ENCODE measurements at places on chromosomes 13 and 19.
A peak's percentile ranks its signal among the peaks of the same experiment; 100 is the strongest.

- no peak for DNase-seq
Observed at GRCh38 chr13:61086087-61086486, 329.6 kb downstream of the PCDH20 start.

DNA sequence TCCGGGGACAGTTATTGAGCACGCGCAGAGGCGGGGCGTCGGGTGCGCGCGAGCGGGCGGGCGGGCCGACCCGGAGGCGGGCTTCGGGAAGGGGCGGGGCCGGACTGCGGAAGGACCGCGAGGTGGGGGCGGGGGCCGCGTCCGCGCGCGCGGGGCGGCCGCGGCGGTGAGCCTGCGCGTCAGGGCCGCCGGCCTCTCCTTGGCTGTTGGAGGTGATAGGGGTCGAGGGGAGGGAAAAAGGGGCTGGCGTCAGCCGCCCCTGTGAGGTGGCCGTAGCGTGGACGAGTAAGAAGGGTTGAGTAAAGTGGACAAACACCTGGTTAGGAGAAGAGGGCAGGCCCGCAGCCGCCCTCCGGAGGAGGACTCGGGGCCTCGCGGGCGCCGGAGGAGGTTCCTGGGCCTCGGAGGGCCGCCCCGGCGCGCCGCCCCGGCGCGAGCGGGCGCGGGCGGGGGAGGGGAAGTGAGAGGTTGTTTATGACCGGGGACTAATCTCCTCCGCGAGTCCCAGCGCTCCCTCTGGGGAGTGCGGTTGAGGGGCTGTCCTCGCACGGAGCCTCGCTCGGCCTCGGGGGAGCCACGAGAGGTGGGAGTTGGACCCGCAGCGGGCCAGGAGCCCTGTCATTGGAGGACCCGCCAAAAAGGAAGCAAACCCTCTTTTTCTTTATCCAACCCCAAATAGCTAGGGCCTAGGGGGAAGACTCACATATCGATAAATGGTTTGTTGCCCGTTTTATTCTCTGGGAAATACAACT lies 547 bp upstream of the INTS6 start:
- DNase-seq, result no peak

DNA sequence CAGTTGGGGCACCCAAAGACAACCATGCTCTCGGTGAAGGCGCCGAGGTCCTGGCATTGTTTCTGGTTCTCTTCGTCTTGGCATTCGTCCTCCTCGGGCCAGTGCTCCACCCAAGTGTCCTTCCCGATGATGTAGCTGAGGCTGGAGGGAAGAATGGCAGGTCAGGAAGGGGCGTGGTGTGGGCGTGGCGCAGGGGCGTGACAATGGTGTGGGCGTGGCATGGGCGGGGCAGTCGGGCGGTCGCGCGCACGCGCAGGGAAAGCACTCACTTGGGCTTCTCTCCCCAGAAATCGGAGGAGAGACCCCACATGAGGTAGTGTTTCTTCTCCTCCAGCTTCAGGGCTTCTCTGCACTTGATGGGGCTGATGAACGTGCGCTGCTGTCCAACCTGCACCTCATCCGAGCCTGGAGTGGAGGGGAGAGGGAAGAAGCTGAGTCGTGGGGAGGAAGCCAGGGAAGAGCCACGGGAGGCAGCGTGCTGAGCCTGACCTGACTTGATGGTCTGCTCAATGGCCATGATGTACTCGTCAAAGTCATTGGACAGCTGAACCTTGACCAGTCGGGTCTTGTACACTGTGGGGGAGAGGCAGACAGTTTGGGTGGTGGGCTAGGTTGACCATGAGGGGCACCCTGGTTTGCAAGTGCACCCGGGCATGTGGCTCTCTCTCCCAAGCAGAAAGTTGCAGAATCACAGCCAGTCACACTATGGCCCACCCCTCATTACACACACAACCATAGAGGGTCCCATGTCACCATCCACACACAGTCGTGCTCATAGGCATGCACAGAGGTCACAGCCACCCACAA lies 8.1 kb upstream of the TNFSF14 start:
- DNase-seq, result no peak

- DNase-seq, result peak; percentile 96
Observed at GRCh38 chr13:40503966-40504591, 162.4 kb downstream of the FOXO1 start.

DNA sequence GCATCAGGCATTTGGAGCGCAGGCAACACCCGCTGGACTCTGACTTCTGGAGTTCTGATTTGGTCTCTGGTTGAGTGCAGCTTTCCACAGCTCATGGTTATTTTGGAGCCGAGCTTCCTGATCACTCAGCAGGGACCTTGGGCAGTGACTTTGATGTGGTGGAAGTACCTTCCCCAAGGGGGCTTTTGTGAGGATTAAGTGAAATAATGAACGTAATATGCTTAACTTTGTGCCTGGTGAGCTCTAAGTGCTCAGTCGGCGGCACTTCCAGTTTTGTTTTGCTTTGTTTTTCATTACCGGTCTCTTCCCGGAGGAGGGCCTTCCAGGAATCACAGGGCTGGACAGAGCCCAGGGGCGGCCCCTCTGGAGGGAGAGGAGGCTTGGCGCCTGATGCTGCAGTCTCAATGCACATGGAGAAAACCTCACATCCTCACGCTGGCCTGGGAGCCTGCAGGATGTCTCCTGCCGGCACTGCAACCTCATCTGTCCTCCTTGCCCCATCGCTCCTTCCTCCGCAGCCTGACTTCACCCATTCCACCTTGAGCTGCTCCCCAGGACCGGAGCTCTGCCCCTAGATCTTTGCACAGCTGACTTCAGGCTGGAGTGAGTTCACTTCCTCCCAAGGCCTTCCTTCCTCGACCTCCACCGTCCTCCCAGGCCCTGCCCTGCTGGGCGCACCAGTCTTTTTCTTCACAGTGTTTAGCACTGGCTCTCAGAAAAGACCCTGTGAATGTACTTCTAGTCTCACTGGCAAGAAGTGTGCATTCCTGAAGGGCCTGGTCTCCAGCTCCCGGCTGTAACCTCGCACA lies 1.5 kb downstream of the PLEKHF1 start:
- DNase-seq, result peak; percentile 80

DNA sequence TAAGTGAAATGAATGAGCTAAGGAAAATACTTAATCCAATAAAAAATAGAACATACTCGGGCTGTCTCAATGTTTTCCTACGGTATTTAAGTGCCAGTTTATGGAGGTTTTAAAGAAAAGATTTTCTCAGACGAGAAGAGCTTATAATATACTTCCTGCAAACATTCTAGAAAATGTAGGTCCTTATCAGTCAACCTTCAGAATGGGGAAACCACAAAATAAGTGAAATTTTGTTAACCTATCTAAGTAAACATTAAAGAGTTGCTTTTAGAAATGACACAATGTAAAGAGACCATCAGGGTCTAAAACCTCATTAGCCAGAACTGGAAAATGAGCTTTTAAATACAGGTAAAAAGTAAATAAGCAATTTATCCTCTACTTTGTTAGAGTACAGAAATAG lies 12.1 kb downstream of the MIR17HG start:
- DNase-seq, result no peak

GRCh38 chr19:3850320-3850972 lies 18.4 kb downstream of the ZFR2 start:
- DNase-seq, result no peak

DNA sequence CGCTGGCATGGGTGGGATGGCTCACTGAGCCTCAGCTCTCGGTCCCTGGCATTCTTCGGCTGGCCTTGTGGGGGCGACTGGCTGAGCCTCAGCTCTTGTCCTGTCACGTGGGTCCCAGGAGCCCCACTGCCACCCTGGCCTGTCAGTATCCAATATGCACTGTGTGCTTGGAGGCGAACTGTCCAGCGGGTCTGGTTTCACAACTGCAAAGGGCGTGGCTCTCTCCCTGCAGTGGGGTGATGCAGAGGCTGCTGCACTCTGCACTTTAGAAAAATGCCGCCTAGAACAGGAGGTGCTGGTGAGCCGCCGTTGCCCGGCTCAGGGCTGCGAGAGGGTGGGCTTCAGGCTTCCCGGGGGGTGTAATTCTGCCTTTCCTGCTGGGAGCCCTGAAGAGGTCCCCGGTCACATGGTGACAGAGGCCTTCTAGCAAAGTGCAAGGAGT lies 17.0 kb upstream of the TMEM255B start:
- DNase-seq, result peak; percentile 69

DNA sequence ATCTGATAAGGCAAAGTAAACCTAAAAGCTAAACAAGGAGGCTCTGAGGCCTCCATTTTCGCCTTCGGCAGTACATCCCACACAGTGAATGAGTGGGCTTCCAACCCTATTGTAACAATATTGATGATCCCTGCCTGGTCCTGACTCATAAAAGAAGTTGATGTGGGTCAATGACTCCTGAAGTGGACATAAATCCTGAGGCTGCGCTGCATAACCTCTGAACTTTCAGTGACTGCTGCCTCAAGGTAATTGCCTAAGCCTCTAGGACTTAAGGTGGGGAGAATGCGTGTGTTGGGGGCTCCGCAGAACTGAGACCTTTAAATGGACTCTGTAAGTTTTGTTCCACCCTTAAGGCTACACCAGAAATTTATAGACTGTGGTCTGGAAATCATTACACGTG lies 42.6 kb downstream of the SIAH3 start:
- DNase-seq, result no peak

DNA sequence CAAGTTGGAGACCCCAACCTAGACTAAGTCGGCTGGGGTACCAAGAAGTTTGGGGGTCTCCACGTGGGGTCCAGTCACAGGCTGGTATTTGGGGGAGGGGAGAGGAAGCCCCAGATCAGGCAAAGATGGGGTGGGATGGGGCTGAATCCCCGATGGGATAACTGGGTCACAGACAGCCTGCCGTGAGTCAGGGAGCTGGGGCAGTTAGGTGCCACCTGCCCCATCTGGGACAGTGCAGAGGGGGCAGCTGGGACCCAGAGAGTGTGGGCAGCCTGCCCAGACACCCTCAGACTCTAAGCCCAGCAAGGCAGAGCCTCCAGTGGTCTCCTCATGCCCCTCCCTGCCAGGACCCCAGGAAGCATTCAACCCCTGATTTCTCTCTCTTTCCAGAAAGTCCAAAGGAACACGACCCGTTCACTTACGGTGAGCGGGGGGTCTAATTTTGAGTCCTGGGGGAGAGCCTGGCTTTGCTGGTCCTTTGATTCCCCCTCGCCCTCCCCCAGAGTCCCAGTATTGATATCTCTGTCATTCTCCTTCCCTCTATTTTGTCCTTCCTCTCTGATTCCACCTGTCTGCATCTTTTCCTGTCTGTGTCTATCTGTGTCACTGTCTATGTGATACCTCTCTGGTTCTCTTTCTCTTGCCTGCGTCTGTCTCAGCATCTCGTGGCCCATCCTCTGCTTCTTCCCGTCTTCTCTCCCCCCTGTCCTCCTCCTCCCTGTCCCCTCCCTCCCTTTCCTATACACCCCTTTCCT lies 1.8 kb downstream of the FXYD1 start:
- no peak for DNase-seq

GRCh38 chr13:103557878-103558277 lies 491.7 kb upstream of the SLC10A2 start:
- DNase-seq, result no peak

- peak; percentile 81 for DNase-seq
Observed at GRCh38 chr19:3700242-3701032, at the start of gene PIP5K1C. Gene PIP5K1C, minus strand, starts transcription at chr19:3700468. Its CDS starts 78 bp downstream, at chr19:3700390.

GRCh38 chr19:43847884-43848283 lies 20.8 kb downstream of the ZNF283 start:
- DNase-seq, result no peak

DNA sequence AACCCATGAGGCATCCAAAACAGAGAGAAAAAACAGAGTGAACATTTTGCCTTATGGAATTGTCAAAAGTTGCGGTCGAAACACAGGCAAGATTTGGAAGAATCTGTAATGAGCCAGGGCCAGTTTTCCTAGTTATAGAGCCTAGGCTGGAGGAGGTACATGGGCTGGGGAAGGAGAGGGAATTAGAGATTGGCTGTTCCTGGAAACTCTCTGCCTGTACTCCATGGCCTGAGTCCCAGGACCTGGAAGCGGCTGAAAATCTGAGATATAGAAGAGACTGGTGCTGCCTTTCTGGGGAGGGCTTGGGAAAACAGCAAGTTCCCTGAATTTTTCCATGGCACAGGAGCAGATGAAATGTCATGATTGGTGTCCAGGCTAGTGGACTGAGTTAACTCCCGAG lies 122.8 kb upstream of the KLF12 start:
- DNase-seq, result no peak

GRCh38 chr13:109773276-109773675 lies 13.1 kb downstream of the IRS2 start:
- no peak for DNase-seq

GRCh38 chr13:94313321-94313910 lies 166.1 kb downstream of the DCT start:
- no peak for DNase-seq

DNA sequence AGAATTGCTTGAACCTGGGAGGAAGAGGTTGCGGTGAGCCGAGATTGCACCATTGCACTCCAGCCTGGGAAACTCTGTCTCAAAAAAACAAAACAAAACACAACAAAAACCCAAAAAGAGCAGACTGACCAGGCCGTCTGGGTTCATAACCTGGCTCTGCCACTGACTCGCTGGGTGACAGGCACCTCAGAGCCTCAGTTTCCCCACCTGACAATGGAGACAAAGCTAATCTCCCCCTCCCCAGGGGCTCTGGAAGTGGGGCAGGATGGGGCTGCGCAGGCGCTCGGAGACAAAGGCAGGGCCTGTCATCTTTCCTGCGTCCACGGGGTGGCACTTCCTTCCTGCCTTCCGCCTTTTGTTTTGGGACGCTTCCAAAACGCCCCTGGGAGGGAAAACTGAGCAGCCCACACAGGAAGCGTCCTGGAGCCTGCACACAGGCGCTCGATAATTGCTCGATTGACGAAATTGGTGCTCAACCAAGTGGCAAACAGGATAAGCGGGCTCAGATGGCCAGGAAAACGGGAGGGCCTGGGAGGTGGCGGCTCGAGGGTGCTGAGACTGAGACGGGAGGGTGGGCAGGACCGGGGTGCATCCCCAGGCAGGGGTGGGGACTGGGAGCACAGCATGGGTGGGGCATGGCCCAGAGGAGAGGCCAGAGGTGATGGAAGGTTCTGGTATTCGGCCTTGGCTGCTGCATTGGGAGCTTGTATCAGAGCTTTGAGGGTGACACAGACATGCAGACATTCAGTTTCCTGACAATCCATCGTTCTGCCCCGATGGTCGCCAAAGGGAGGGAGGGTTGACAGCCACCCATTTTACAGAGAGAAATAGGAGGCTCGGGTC lies 17.8 kb downstream of the SPC24 start:
- peak; percentile 94 for DNase-seq

DNA sequence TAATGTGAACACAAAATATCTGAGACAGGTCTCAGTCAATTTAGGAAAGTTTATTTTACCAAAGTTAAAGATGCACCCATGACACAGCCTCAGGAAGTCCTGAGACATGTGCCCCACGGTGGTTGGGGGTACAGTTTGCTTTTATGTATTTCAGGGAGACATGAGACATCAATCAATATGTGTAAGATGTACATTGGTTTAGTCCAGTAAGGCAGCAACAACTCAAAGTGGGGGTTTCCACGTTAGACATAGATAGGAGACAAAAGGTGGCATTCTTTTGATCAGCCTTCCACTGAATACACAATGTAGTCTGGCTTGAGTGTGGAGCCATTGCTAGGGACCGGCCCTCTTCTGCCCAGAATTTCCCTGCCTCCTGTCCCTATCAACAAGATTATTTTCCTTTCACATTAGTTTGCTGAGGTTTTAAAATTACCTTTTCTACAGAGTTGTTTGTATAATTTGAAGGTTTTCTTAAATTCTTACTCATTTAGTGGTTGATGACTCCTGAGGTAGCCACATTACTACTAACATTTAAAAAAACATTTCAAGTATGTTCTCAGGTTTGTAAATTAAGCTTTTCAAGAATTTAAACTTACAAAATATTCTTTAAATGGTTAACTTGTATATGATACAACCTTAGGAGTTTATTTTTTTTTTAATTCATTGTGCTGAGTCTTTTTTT lies 33.2 kb downstream of the RNASEH2B start:
- no peak for DNase-seq

- peak; percentile 97 for DNase-seq
Observed at GRCh38 chr13:30341815-30342570, 34.6 kb upstream of the KATNAL1 start.
